Omental fat pad (tissue), 4 donors: ENCODE measurements at places on chromosomes 16 and 17.

DNA sequence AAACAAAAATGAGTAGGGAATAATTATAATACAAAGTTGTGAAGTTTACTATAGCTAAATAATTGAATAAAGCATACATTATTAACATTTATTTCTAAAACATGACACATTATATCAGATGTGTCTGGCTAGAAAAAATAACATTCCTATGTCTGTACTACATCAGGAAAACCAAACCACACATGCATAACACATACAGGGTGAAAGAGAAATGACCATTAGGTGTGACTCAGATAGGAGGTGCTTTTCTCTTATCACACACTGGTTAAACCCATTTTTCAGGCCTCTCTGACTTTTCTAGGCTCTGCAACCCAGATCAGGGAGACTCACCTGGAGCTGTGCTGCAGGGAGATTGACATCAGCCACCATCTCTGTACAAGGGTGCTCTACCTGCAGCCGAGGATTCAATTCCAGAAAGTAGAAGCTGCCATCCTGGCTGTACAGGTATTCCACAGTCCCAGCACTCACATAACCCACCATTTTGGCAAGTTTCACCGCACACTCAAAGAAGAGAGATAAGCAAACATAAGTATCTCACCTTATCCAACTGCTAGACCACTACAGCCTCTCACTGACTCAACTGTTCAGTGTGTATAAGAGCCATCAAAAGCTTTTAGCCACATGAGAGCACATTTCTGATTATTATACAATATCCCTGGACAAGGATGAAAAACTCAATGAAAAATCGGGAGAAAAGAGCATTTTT, 116.6 kb upstream of the C17orf78 start:
- DNase-seq = no peak

- DNase-seq = no peak
These were observed 17.5 kb downstream of the RAB11FIP3 start for GRCh38 chr16:442976-443375.

DNA sequence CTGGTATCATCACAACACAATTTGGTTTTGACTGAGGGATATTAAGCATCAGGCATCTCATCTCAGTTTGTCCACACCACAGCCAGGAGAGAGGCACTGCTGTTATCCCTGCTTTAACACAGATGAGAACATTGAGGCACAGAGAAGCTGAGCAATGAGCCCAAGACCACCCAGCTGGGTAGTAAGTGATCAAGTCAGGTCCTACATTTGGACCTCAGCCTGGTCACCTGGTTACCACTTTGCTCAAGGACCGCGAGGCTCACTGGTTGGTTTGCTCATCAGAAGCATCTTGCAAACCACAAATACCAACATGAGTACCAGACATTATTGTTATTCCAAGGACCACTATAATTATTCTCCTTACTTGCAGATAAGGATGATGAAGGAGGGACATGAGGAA, 245.5 kb downstream of the CBLN1 start:
- DNase-seq = no peak

- no peak for DNase-seq
These were observed 13.6 kb downstream of the TAC4 start for GRCh38 chr17:49834118-49834743.

DNA sequence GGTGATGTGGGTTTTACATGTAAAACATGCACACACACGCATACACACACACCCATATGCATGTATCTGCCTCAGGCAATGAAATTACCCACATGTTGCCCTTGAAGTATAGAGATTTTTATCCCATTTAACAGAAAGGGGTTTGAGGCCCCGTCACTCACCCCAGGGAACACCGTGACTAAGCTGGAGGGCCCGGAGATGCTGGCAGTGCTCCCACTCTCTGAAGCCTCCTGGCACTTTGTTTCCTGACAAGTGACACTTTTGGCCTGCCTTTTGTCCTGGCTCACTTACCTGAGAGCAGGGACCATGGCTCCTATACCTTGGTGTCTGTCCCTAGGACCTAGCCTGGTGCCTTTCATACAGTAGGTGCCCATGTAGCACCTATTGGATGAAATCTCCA, 50.0 kb upstream of the TNRC6C start:
- no peak for DNase-seq

DNA sequence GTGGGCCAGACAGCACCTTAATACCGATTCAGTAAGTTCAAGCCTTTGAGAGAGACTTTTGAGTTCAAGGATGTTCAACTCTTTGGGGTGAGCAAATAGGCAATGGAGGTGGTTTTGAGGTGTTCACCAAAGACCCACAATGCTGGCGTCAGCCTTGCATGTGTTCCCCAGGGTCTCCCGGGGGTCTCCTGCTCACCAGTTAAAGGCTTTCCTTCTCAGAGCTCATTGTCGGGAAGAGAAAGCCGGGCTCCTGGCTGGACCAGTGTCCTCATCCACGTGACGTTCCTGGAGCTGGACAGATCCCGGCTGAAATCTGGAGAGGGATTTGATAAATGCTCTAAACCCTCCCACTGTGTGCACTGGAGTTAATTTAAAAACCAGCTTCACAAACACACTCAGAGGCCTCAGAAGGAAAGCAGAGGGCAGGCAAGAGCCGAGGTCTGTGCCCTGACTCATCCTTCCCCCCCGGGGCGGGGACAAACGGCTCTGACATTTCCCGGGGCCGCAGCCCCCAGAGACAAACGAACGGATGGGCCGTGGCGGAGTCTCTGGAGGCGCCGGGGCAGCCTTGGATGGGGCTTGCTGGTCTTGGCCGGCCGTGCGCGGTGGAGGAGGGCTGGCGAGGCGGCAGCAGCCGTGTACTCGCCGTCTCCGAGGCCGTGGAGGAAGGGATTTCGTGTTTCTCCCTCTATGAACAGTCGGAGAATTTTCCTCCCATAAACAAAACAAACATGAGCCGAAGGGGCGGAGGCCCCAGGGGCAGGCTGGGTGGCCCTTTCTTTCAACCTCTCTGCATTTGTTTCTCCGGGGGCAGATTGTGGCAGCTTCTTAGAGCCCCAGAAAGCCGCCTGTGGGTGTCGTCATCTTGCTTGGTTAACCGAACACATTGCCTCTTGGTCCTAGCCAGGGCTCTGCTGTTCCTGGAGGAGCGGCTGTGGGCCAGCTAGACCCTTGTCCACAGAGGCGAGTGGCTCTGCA, 94.2 kb downstream of the NTN1 start:
- DNase-seq = no peak

DNA sequence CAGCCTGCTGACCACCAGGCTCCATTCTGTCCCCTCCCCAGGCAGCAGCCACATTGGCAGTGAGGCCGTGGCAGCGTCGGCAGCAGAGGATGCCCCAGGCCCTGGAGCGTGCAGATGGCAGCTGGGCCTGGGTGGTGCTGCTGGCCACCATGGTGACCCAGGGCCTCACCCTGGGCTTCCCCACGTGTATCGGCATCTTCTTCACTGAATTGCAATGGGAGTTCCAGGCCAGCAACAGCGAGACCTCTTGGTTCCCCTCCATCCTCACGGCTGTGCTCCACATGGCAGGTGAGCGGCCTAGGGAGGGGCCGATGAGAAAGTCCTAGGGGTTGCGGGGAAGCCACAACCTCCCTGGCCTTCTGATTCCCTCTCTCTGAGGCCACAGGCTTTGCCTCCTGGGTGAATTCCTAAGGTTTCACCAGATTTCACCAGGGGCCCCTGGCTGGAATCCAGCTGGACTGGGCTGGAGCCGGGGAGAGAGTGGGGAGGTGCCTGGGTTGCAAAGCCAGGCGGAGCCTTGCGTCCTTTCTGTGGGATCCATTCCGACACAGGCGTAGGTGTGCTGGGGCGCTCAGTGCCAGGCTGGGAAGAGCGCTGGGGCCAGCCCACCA, 5.9 kb downstream of the SLC16A5 start:
- DNase-seq = no peak

GRCh38 chr17:73614256-73614655, 30.0 kb downstream of the SDK2 start:
- no peak for DNase-seq

GRCh38 chr17:27741971-27742575, 58.3 kb downstream of the NOS2 start:
- DNase-seq = no peak

DNA sequence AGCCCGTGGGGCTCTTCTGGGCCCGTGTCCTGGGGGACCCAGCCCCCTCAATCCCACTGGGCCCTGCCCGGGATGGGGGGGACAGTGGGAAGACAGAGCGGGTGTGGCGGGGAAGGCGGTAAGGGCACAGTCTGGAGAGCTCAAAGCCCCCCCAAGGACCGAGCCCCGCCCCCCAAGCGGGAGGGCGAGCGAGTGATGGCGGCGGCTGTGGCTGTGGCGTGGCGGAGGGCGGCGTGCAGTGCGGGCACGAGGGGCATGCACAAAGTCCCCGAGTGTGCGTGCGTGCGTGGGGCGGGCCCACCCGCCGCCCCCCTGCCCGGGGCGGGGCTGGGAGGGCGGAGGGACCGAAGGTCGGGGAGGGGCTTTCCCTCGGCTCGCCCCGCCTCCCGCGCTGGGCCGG, 3.6 kb upstream of the WDR24 start:
- no peak for DNase-seq

- no peak for DNase-seq
These were observed 9.1 kb upstream of the METTL9 start for GRCh38 chr16:21590287-21590686.

- DNase-seq = no peak
These were observed 137.9 kb upstream of the GSE1 start for GRCh38 chr16:85475233-85475632.

DNA sequence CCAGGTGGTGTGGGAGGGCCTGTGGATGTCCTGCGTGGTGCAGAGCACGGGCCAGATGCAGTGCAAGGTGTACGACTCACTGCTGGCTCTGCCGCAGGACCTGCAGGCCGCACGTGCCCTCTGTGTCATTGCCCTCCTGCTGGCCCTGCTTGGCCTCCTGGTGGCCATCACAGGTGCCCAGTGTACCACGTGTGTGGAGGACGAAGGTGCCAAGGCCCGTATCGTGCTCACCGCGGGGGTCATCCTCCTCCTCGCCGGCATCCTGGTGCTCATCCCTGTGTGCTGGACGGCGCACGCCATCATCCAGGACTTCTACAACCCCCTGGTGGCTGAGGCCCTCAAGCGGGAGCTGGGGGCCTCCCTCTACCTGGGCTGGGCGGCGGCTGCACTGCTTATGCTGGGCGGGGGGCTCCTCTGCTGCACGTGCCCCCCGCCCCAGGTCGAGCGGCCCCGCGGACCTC, 798 bp downstream of the CLDN9 start:
- DNase-seq = no peak

- DNase-seq = no peak
These were observed 835 bp downstream of the NME4 start for GRCh38 chr16:397736-398332.

DNA sequence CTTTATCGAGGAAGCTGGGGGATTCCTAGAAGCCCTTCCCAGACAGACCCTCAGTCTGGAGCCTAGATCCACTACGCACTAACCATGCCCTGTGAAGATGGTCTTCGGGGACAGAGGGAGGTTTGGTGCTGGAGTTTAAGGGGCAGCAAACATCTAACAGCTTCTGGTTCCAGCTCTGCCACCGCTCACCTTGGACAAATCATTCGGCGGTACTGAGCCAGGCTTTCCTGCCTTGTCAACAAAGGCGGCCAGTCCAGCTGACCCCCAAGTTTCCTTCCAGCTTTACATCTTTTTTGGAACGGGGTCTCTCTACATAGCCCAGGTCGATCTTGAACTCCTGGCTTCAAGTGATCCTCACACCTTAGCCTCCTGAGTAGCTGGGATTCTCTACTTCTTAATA, 369 bp upstream of the GJD3 start:
- no peak for DNase-seq

- DNase-seq = no peak
These were observed 6.2 kb upstream of the POLR3E start for GRCh38 chr16:22291020-22291419.

DNA sequence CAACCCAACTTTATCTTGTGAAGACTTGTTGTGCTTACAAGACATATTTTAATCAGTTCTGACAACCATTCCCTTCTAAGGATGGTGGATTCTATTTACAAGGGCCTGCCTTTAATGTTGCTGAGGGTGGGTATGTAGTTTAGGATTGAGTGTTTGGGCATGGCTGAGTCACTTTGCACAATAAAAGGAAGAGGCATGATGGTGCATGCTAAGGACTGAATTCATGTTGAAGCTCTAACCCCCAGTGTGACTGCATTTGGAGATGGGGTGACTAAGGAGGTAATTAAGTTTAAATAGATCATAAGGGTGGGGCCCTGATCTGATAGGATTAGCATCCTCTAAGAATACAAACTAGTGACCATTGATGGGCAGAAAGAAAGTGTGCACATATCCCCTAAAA, 196.1 kb upstream of the HS3ST3A1 start:
- DNase-seq = no peak

- no peak for DNase-seq
These were observed 66.7 kb downstream of the SOX9 start for GRCh38 chr17:72187556-72187955.

DNA sequence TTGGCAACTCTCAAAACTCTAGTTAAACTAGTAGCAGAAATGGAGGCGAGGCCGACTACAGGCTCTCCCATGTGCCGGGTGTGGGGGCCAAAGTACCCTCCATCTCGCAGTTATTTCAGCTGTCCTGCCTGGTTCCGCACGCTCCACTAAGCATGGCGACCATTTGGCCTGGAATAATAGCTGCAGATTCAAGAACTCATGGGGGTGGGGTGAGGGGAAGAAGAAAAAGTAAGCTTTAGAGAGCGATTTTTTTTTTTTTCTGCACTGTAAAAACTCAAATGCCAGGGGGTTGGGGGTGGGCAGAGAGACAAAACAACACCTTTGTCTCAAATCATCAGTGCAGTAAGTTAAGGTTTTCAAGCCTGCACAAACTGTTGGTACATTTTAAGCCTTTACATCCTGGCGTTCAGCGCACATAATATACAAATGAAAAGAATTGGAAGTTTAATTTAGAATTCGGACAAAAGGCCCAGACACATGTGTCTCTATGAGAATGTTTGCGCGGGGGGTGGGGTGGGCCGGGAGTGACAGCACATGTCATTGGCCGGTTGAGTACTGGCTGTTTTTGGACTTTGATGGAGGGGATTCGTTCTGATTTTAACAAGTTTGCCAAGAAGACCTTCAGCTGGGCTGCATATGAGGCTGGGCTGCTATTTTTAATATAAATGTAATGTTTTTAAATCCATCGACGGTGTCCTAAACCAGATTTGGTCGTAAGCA, 694.7 kb upstream of the SALL1 start:
- DNase-seq = no peak

GRCh38 chr16:9296271-9296590, 204.8 kb downstream of the HAPSTR1 start:
- DNase-seq = no peak

DNA sequence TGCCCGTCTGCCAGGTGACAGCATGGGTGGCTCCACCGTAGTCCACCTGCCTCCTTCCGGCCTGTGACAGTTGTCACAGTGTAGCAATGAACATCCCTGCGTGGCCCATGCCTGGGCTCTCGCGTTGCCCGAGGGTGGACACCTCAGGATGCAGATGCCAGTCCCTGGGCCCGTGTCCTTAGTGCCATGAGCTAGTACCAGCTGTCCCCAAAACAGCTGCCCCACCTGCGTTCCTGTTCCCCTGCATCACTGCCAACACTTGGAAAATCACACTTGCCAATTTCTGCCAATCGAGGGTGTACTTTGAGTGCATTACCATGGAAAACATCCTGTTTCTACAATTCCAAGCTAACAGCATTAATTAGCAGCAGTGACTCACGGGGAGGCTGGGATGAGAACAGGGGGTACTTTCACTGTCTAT, 9.0 kb upstream of the C16orf95 start:
- no peak for DNase-seq
